CD4-positive, alpha-beta T cell treated with Interleukin-17A for 4 hours (primary cell): ENCODE measurements at places on chromosomes 7 and 10.

- DNase-seq, result no peak
These were observed at the start of gene ADCYAP1R1 for GRCh38 chr7:31051598-31052486. Gene ADCYAP1R1 (plus strand): TSS chr7:31052308. CDS start chr7:31063265, 10,957 bp downstream.

DNA sequence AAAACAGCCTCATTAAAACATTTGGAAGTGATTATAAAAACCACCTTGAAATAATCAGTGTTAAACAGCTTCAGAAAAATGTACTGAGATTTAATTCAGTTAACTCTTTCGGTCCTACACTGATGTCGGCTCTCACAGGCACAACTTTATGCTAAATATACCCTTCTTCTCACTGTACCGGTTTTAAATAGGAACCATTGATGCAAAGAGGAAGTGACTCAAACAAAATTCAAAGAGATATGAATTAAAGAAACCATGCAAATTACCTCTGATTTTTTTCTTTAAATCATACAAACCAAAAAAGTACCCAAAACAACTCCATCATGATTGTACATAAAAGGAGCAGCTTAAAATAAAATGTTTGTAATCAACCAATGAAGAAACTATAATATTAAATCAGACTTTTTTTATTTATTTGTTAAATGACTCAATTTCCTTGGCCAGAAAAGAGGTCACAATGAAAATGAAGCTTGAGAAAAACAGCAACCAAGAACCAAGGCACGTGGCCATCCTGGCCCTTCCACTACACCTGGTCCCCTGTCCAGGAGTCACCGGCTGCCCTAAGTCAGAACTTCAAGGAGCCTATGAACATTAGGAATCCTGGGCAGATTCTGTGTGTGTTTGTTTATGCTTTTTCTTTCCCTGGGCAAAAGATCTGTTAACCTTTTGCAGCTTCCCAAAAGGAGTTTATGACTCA, 73.0 kb upstream of the CABCOCO1 start:
- DNase-seq, result no peak

GRCh38 chr7:21137640-21138039, 290.2 kb upstream of the SP4 start:
- DNase-seq, result no peak

DNA sequence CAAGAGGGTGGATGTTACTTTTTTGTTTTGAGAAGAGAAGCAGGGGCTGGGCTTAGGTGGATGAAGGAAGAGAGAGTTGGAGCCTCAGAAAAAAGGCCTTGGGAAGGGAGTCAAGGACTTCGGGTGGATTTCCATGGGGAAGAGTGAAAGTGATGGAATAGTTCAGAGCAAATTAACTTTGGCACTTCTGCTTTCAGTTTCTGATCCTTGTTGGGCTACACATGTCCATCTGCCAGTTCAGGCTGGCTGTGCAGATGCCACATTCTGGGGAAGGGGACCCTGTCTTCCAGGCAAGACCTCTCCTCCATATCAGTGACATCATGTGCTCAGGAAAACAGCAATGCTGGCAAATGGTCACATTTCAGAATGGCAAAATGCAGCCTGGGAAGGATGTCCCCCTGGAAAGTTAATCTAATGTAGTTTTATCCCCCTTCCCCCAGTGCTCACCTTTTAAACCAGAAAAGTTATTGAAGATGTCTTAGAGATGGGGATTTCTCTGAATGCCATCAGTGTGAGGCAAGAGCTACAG, 86.0 kb downstream of the WDFY4 start:
- DNase-seq, result no peak

- no peak for DNase-seq
These were observed 572.0 kb downstream of the PTPRN2 start for GRCh38 chr7:158015403-158016179.
